Psoas muscle (tissue), 8 donors: ENCODE measurements at places on chromosomes 13 and 19. TPM values are rescaled to one million over a fixed set of nuclear protein-coding genes. Genes with fewer than 3 reads are reported as not detected.

The NAT14 gene
- 3.6 TPM for total RNA-seq

The MYBPC2 gene
- total RNA-seq = 1,898 TPM

DNA sequence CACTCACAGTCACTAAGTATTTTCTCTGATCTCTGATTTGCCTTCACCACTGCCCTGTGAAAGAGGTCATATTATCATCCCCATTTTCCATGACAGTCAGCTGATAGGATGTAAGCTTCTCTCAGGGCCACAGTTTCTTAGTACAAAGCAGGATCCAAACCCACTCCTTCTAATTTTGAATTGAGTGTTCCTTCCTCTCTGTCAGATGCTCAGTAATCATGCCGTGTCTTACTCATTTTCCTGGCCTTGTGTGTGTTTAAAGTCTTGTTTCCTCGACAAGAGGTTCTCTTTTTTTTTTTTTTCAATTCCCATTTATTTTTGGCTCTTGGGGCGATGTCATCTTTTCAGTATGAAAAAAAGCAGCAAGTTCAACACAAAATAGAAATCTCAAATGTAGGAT lies 72.3 kb downstream of the NAA16 start:
- no peak overlapping the region for H3K27ac ChIP-seq
- DNase-seq = no peak
- H3K36me3 ChIP-seq = no peaks in the 10 kb centered on the region
- no peak overlapping the region for H3K4me3 ChIP-seq

DNA sequence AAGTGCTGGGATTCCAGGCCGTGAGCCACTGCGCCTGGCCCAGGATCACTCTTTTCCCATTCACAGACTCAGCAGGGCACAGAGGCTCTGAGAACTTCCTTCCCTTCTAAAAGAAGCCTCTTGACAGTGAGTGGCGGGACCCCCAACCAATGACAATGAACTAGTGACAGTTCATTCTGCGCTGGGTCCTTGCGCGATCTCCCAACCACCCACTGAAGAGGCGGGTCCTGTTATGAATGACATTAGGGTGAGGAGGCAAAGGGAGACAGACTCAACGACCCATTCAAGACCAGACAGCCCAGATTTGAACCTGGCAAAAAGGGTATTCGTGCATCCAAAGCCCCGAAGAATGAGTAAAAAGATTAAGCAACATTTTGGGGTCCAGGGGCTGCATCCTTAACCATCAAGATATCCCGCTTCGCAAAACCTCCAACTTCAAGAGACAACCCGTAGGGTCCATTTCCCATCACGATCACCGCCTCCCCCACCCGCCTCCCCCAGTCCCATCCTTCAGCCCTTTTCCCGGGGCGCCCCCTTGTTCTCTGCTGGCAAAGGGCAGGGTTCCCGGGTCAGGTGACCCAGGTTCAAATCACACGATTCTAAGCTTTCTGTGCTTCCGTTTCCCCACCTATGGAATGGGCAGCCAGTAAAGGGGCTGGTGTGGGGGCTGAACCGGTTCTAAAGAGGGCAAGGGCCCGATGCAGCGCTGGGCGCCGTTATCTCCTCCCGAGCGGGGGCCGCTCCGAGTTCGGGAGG lies 719 bp downstream of the SUGP2 start:
- H3K4me3 ChIP-seq = peak overlapping the region; percentile 89
- peak overlapping the region; percentile 99 for H3K27ac ChIP-seq
- H3K27me3 ChIP-seq = no peaks in the 10 kb centered on the region
- H3K4me1 ChIP-seq = peaks cover 25% of the 10 kb centered on the region

DNA sequence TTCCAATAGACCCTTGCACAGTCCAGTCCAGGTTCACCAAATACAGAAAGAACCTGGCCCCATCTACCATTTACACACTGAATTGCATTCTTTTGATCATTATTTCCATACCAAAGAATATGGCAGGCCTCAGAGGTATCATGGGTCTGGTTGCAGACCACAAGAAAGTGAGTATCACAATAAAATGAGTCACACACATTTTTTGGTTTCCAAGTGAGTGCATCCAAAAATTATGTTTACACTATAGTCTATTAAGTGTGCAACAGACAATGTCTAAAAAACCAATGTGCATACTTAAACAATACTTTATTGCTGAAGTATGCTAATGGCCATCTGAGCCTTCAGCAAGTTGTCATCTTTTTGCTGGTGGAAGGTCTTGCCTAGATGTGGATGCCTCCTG lies 105.3 kb downstream of the SPACA7 start:
- H3K36me3 ChIP-seq = no peaks in the 10 kb centered on the region
- no peak overlapping the region for H3K4me3 ChIP-seq
- DNase-seq = no peak
- H3K27me3 ChIP-seq = no peaks in the 10 kb centered on the region

- H3K4me1 ChIP-seq = no peaks in the 10 kb centered on the region
- H3K36me3 ChIP-seq = no peaks in the 10 kb centered on the region
- no peaks in the 10 kb centered on the region for H3K27me3 ChIP-seq
These were observed 68.3 kb upstream of the RXFP2 start for GRCh38 chr13:31670831-31671617.

- H3K27me3 ChIP-seq = no peaks in the 10 kb centered on the region
- no peaks in the 10 kb centered on the region for H3K36me3 ChIP-seq
- DNase-seq = no peak
- no peaks in the 10 kb centered on the region for H3K4me1 ChIP-seq
These were observed 525.9 kb downstream of the GPC6 start for GRCh38 chr13:93752541-93752940.

DNA sequence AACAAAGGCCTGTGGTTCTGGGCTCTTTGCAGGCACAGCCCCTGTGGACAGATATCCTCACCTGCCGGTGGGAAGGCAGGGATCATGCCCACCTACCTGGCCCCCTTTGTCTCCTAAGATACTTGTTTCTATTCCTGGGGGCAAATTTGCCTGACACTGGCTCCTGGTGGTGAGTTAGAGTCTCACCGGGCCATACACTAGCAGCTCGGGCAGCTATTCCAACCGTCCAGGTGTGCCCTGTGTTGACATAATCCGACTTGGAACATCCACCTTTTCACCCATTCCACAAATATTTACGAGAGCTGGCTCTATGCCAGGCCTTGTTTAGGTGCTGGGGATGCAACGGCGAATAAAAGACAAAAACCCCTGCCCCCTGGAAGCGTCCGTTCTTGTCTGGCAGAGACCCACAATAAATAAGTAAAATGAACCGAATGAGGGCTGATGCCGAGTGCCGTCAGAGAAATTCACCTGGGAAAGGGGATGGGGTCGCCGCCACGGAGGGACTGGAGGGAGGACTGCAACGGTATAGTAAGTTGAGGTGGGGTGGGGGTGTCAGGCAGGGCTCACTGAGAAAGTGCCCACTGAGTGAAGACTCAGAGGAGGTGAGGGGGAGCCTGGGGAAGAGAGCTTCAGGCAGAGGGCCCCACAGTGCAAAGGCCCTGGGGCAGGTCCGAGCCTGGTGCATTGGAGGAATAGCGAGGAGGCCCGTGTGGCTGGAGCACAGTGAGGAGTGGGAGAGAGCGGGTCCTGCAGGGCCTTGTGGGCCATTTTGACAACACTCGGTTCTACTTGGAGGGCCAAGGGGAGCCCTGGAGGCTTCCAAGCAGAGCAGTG lies 43.2 kb upstream of the RANBP3 start:
- H3K27me3 ChIP-seq = peaks cover 21% of the 10 kb centered on the region
- H3K27ac ChIP-seq = no peak overlapping the region
- no peak overlapping the region for H3K4me3 ChIP-seq
- no peaks in the 10 kb centered on the region for H3K4me1 ChIP-seq
- DNase-seq = peak; percentile 46

- no peaks in the 10 kb centered on the region for H3K36me3 ChIP-seq
- H3K4me1 ChIP-seq = no peaks in the 10 kb centered on the region
- no peak overlapping the region for H3K27ac ChIP-seq
These were observed 7.9 kb upstream of the LINGO3 start for GRCh38 chr19:2315818-2316353.

DNA sequence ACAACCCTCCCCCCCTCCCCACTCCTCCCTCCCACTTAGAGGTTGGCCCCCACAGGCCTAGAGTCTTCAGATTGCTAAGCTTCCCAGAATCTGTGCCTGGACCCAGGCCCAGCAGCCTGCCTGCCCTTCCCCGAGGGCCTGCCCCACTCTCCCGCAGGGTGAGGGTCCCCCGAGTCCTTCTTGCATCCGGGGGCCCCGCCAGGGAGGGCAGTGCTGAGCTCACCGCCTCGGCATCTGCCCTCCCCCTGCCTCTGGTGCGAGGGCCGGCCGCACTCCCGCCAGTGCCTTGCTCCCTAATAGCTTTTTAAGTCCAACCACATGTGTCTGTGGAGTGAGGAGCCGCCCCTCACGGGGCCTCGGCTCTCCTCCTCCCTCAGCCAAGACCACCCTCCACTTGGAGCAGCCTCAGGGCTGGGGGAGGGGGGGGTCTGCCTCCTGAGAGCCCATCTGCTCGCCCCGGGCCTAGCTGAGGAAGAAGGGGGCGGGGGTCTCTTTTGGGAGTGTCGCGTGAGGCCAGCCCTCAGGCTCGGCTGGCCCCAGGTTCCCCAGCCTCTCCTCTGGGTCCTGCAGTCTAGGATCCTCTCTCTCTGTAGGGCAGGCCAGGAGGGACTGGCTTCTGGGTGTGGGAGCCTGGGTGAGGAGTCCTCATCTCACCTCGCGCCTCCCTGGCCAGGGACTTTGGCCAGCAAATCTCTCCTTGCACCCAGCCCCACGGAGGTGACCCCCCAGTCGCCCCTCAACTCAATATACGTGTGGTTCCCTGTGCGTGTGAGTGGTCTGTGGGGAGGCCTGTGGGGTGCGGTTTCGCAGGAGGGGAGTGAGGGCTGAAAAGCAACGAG lies 47.2 kb downstream of the LYL1 start:
- H3K27ac ChIP-seq = peak overlapping the region; percentile 81
- H3K36me3 ChIP-seq = no peaks in the 10 kb centered on the region
- H3K27me3 ChIP-seq = no peaks in the 10 kb centered on the region
- peak; percentile 88 for DNase-seq
- H3K4me1 ChIP-seq = peaks cover 99% of the 10 kb centered on the region

DNA sequence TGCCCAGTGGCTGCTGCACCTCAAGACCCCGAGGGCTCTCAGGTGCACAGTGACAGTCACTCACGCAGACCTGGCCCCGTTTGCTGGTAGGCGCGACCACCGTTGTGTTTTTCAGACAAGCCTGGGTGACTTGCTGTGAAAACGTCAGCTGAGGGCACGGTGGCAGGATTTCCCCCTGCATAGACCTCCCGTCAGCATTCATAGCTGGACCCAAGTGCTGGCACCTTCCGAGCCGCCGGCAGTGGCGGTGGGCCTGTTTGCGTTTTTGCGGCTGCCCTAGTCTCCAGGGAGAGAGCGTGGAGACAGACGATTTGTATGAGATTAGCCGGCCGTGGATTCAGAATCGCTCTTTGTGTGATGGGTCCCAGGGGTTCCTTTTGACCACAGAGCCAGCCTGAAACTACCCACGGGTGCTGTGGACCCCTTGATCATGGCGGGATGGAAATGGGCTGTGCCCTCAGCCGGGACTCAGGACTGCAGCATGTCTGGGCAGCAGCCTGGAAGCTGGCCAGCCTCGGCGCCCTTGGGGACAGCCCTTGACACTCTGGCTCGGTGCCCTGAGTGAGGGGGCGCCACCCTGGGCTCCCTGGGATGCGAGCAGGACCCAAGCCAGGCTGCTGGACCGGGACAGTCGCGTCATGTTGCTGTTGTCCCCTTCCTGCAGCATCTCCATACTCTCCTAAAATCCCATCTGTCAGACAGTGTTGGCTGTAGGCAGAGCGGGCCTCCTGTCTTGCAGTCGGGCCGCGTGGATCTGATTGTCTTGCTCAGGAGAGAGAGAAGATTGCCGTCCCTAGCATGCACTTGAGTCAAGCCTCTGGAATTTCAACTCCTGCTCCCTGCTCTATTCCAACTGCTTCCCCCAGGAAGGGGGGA lies 8.6 kb downstream of the KDM4B start:
- H3K4me1 ChIP-seq = peaks cover 79% of the 10 kb centered on the region
- peak overlapping the region; percentile 83 for H3K27ac ChIP-seq
- DNase-seq = peak; percentile 66

DNA sequence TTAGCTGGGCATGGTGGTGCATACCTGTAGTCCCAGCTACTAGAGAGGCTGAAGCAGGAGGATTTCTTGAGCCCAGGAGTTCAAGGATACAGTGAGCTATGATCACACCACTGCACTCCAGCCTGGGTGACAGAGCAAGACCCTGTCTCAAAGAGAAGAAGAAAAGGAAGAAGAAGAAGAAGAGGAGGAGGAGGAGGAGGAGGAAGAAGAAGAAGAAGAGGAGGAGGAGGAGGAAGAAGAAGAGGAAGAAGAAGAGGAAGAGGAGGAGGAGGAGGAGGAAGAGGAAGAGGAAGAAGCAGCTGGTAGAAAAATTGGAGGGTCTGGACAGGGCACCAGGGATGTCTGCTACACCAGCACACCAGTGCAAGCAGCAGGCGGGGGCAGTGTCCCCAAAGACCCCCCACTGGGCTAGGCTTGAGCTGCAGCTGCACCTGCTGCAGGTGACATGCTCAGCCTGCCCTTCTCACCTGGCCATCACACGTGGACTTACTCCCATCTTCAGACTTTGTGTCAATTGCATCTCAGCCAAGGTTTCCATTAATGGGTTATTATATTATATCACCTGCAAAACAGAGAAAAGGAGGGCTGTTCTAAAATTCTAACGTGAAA lies 180.9 kb upstream of the ZNF507 start:
- no peaks in the 10 kb centered on the region for H3K27me3 ChIP-seq
- no peak overlapping the region for H3K4me3 ChIP-seq
- H3K36me3 ChIP-seq = no peaks in the 10 kb centered on the region
- DNase-seq = no peak
